ENCODE measurements at places on chromosomes 7 and 10. TPM values are rescaled to one million over a fixed set of nuclear protein-coding genes. Genes with fewer than 3 reads are reported as not detected.

GRCh38 chr7:12066521-12066920, 144.6 kb upstream of the TMEM106B start:
- no peak overlapping the region for H3K4me3 ChIP-seq
- no peak overlapping the region for H3K27ac ChIP-seq
- H3K4me1 ChIP-seq = no peaks in the 10 kb centered on the region
- H3K36me3 ChIP-seq = no peaks in the 10 kb centered on the region
- H3K27me3 ChIP-seq = no peaks in the 10 kb centered on the region

GRCh38 chr7:2452074-2452507, 24.1 kb downstream of the GRIFIN start:
- no peaks in the 10 kb centered on the region for H3K36me3 ChIP-seq

DNA sequence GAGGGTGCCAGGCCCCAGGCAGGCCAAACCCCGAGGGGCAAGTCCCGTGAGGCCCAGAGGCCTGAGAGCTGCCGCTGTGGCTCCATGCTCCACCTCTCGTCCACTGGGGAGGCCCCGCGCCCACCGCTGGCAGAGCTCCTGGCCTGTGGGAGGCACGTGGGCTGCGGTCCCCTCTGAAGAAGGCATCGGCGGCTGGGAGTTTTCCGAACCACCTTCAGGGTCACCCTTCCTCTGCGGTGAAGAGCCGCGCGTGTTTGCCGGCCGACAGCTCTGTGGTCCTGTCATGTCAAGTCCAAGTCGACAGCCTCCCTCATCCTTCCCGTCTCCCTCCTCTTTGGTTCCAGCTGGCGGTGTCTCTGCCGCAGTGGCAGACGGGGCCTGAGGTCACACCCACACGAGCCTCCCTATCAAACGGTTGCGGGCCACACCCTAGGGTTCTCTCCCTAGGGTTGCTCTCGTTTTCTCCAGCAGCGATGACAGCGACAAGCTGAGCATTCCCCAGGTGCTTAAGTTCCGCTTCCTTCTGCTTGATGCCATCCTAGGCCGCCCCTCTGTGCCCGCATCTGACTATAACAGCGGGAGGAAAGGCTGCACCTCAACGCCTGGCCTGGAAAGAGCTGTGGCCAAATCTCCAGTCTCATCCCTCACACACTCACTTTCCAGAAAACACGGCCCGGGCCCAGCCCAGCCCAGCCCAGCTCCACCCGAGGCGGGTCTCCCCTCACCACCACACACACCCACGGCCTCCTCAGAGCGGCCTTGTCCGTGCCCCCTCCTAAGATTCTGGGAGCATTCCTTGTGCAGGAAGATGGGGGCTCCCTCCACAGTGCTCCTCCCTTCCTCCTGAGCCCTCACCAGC, 185.0 kb downstream of the ELFN1 start:
- DNase-seq = no peak
- H3K4me1 ChIP-seq = no peaks in the 10 kb centered on the region
- H3K36me3 ChIP-seq = no peaks in the 10 kb centered on the region
- no peaks in the 10 kb centered on the region for H3K27me3 ChIP-seq

- H3K4me1 ChIP-seq = peaks cover 10% of the 10 kb centered on the region
- no peaks in the 10 kb centered on the region for H3K27me3 ChIP-seq
- no peak overlapping the region for H3K4me3 ChIP-seq
- no peak overlapping the region for H3K27ac ChIP-seq
These were observed 17.0 kb downstream of the KCP start for GRCh38 chr7:128893251-128894100.

DNA sequence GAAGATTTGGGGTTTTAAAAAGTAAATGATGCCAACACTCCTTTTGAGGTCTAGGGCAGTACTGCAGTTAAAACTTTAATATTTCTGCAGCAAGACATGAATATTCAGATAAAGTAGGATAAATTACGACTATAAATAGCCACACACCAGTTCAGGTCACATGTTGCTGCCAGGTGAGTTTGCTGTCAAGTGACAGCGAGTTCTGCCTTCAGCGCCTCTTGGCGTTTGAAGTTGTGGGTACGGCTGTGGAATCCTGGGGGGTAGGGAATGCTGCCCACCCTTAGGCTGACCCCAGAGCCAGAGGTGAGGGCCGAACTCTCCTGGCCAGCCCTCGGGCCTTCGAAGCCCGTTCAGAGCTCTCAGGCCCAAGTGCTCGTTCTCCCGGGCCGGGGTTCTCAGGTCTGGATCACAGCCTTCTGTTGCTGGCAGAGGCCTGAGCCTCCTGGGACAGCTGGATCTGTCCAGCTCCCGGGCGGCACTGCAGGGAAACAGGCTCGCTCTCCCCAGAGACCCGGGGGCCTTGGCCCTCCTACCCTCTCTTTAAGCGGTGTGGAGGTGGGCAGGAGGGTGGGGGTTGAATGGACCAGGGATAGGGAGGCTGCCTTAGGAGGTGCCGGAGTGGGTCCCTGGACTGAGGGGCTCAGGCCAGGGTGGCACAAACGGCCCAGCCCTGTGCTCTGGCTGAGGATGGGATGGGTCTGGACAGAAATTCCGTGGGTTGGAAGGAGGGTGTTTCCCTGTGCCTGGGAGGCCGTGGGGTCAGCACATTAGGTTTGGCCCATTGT, 5.4 kb downstream of the BRI3 start:
- H3K36me3 ChIP-seq = no peaks in the 10 kb centered on the region
- H3K4me3 ChIP-seq = no peak overlapping the region
- DNase-seq = no peak
- no peaks in the 10 kb centered on the region for H3K27me3 ChIP-seq

GRCh38 chr10:21334891-21335696, 190.4 kb downstream of the SKIDA1 start:
- no peaks in the 10 kb centered on the region for H3K36me3 ChIP-seq
- no peaks in the 10 kb centered on the region for H3K27me3 ChIP-seq
- peaks cover 17% of the 10 kb centered on the region for H3K4me1 ChIP-seq
- H3K27ac ChIP-seq = peak overlapping the region; percentile 62
- H3K4me3 ChIP-seq = no peak overlapping the region

GRCh38 chr10:130484468-130485180, 348.4 kb downstream of the GLRX3 start:
- no peaks in the 10 kb centered on the region for H3K27me3 ChIP-seq
- no peak for DNase-seq
- H3K36me3 ChIP-seq = no peaks in the 10 kb centered on the region
- H3K27ac ChIP-seq = no peak overlapping the region
- no peak overlapping the region for H3K4me3 ChIP-seq

Gene ANKMY2
- 13.8 TPM for total RNA-seq

DNA sequence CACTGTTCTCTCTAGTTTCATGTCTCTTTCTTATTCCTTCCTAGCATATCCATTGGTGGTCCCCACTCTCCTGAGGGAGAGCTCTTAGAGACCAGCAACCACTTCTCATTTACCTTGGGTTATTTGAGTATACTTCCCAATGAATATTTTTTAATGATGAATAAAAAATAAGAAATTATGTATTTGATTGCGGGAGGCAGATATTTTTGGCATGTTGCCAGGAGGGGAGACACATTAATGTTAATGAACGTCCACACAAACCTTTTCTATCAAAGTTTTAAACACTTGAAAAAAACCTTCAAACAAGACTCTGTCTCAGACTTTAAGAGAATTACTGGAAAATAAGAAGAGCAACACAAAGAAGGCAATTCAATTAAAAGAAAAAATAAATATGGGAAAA, 260.6 kb upstream of the MAGI2 start:
- no peaks in the 10 kb centered on the region for H3K36me3 ChIP-seq
- H3K27me3 ChIP-seq = no peaks in the 10 kb centered on the region
- no peak overlapping the region for H3K27ac ChIP-seq

GRCh38 chr7:69696686-69697685, 98.7 kb downstream of the AUTS2 start:
- H3K27me3 ChIP-seq = no peaks in the 10 kb centered on the region
- no peak overlapping the region for H3K27ac ChIP-seq
- no peak for DNase-seq
- H3K4me1 ChIP-seq = no peaks in the 10 kb centered on the region
- H3K36me3 ChIP-seq = no peaks in the 10 kb centered on the region
- no peak overlapping the region for H3K4me3 ChIP-seq

DNA sequence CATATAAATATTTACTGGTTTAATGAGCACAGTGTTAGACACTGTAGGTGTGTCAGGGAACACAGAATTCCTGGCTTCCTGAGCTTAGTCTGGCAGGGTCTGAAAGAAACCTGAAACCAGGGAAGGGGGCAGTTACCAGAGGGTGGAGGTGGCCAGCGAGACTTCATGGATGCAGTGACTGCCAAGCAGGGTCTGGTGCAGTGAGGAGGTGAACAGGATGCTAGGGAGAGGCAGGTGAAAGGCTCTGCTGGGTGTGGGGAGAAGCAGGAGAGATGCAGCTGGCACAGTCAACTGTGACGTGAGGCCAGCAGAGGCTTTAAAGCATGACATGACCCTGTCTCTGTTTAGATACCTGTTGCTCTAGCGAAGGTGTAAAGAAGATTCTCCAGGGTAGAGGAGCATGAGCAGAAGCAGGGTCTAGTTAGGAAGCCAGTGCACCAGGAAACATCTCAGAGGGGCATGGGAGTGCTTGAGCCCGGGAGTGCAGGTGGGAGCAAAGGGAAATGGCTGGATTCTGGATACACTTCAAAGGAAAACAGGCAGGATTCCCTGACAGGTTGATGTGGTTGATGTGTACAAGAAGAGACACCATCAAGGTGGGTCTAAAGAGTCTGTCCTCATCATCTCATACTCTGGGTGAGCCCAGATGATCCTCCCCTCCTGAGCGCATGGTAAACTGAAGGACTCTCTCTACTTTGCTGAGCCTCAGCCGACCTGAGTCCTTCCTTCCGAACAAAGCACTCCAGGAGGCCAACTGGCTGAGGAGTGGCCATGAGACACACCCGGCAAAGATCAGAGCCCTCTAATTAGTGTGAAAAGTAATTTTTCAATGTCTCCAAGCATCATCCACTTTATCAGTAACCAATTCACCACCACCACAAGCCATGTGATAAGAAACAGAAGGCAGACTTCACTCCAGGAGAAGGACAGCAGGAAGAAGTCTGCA, 186.8 kb downstream of the COBL start:
- H3K4me1 ChIP-seq = peaks cover 12% of the 10 kb centered on the region
- DNase-seq = no peak
- no peak overlapping the region for H3K27ac ChIP-seq

DNA sequence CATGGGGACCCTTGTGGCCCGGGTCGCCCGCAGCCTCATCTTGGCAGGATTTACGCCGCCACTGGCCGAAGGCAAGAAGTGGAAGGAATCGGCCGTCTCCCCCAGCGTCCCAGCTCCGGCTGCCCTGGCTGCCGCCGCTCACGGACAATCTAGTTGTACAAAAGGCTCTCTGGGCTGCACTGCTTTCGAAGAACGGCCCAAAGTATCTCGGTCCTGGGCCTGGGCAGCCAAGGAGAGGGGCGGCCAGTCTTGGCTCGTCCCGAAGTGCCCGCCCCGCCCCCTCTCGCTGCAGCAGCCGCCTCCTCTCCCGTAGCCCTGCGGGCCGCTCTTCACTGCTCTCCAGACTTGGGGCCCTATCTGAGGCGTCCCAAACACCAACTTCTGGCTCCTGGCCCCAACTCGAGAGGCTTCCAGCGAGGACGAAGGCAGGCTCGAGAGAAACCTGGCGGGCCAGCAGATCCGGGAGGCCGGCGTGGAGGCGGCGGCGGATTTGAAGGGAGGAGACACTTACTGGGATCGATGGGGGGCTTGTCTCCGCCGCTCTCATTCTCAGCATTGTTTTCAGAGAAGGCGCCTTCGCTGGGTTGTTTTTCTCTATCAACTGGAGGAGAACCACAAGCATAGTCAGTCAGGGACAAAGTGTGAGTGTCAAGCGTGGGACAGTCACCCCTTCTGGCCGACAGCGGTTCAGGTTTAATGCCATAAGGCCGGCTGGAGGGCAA, 809 bp downstream of the HOXA9 start:
- H3K27me3 ChIP-seq = no peaks in the 10 kb centered on the region
- DNase-seq = no peak
- H3K4me3 ChIP-seq = peak overlapping the region; percentile 47
- H3K27ac ChIP-seq = peak overlapping the region; percentile 77
- H3K4me1 ChIP-seq = peaks cover 19% of the 10 kb centered on the region

Gene CDC14C
- not detected for total RNA-seq

DNA sequence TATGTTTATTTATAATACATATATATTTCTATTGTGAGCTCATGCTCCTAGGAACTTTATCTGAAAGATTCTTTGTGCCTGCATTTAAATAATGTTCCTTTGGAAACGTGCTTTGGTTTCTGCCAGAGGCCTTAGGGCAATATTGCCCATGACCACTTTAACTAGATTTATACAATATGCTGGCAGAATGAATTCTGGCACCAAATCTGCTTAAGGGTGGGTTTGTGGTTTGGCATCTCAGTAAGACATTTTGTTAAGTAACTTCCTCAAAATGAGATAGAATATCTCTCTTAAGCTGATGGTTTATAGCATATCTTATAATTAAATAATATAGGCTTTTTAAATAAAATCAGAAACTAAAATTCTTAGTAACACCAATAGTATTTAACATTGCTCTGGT, 252.9 kb downstream of the RNLS start:
- DNase-seq = no peak
- no peak overlapping the region for H3K27ac ChIP-seq
- no peaks in the 10 kb centered on the region for H3K27me3 ChIP-seq
- no peak overlapping the region for H3K4me3 ChIP-seq
- no peaks in the 10 kb centered on the region for H3K36me3 ChIP-seq

Gene SLC39A12
- not detected for total RNA-seq

DNA sequence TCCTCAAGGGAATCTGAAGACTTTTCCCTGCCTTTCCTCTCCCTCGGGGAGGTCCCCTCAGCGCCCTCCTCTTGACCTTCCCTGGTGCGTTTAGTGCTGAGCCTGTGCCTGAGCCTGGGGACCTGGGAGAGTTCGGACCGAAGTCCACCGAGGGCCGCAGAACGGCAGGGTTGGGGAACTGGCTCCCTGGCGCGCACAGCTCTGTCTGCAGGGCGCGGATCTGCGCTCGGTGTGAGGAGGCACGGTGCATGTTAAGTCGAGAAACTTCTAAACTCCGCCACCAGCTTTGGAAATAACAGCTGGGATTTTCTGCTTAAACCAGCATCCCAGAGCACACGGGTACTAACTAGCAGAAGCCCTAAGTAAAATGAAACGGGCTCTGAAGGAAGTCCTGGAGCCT, 44.2 kb upstream of the SLC29A4 start:
- H3K4me1 ChIP-seq = no peaks in the 10 kb centered on the region
- no peaks in the 10 kb centered on the region for H3K36me3 ChIP-seq
- H3K4me3 ChIP-seq = no peak overlapping the region
- no peak overlapping the region for H3K27ac ChIP-seq
- no peaks in the 10 kb centered on the region for H3K27me3 ChIP-seq

DNA sequence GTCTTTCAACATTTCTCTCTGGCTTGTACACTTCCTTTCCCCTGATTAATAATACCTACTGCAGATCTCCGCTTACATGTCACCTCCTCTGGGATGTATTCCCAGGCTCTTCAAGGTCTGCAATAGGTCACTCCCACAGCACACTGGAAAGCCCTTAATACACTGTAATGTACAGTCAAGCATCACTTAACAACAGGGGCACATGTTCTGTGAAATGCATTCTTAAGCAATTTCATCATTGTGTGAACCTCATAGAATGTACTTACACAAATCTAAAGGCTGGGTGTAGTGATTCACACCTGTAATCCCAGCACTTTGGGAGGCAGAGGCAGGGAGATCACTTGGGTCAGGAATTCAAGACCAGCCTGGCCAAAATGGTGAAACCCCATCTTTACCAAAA, 1.9 kb downstream of the COX15 start:
- no peak overlapping the region for H3K27ac ChIP-seq
- no peaks in the 10 kb centered on the region for H3K27me3 ChIP-seq
- H3K4me3 ChIP-seq = no peak overlapping the region

Measured in tibial nerve (tissue), 4 donors.